ENCODE measurements at places on chromosomes 13 and 19.

GRCh38 chr13:74162135-74162534 is 27.9 kb upstream of the KLF12 start:
- no peak for DNase-seq

DNA sequence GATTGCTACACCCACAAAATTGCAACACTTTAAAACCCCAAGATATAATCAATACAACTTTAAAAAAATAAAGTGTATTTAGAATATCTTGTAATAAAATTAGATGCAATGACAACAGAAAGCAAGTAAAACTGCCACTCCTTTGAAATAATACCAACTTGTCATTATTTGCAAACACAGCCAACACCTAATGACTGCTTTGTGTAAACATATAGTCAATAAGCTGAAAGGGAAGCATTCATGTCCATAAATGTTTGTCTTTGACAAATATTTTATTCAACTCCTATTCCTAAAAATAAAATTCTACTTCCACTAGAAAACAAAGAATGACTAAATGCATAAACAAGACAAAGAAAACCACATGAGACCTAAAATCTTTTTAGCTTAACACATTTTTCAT is 6.6 kb downstream of the SMAD9 start:
- no peak for DNase-seq

DNA sequence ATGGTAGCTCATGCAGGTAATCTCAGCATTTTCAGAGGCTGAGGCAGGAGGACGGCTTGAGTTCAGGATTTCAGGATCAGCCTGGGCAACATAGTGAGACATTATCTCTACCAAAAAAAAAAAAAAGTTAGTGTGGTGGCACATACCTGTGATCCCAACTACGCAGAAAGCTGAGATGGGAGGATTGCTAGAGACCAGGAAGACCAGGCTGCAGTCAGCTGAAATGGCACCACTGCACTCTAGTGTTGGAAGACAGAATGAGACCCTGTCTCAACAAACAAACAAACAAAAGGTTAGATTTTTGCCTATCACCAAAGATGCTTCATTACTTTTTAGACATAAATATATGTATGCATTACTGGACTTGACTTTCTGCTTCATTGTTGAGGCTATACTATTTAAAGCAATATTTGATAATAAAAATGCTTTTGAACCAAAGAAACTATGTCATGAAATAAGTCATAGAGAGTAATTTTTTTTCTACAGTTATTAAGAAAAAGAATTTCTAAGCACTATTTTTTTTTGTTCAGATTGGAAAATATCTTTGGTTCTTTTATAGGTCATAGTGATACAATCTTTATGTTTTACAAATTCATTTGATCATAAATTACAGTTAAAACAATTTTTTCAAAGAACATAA is 1180.1 kb upstream of the ATXN8OS start:
- DNase-seq, result no peak

DNA sequence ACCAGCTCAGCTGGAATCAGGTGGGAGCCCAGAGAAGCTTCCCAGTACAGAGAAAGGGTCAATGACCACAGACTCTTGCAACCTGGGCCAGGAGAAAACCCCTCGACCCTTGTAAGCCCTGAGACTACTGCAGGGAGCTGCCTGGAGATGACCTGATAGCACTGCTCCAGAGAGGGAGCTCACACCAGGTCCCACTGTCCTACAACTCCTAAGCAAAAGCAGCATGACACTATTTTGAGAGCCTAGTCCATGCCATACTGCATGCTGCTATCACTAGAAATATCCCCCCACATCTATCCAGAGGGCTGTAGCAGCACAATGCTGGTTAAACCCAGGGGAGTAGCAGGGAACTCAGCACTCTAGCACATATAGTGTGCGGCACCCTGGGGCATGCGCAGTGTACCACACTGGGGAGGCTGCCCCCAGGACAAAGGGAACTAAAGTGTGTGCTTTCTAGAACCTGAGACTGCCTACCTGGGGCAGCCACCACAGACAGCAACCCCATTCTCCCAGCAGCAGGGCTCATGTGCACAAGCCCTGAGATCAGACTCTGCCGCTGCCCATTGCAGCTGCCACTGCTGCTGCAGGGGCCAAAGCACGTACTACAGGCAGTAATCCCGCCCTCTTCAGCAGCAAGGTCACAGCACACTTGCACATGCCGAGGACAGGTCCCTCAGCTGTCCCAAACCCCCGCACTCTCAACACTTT is 27.1 kb upstream of the N4BP2L1 start:
- DNase-seq, result no peak

GRCh38 chr13:80362481-80362880 is 21.6 kb upstream of the SPRY2 start:
- DNase-seq, result no peak

- DNase-seq, result no peak
Measured at GRCh38 chr19:45934551-45935230, 20.1 kb upstream of the NANOS2 start.

DNA sequence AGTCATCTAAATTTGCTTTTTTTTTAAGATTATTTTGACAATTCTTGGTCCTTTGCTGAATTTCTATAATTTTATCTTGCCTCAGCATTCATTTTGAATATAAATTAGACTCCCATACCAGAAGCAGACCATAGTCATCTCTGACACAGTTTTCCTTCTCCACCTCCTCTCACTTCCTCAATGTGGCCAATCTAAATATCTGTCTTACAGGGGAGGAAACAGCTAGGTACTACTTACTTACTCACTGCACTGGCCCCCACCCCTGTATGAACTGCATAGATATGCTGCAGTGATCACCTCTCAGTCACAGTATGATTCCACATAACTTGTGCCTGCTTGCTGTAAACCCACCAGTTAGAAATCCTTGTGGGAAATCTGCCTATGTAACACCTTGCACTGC is 665.6 kb downstream of the FGF9 start:
- DNase-seq, result no peak

DNA sequence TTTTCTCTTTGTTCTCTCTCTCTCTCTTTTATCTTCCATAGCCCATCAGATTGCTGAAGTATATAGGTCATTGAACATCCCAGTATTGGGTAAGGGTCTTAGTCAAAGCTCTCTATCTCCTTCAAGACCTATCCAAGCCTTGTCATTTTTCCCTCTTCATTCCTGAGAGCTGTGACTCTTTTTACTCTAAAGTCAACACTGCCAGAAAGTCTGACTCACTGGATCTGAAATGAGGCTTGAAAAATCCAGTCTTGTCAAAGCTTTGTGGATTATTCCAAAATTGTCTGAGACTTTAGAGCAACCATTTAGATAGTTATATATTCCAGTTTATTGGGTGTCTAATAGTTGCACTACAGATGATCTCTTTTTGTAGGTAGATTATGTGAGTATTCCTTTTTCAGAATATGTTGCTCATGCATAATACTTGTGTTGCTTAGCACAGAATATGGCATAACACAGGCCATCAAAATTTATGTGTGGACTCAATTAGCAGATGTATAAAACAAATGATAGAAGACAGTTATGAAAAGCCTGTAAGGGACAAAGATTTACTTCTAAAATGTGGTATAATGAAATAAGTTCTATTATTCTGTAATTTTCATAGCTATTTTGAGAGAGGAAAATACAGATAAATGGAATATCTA is 389.3 kb upstream of the PCDH9 start:
- no peak for DNase-seq

DNA sequence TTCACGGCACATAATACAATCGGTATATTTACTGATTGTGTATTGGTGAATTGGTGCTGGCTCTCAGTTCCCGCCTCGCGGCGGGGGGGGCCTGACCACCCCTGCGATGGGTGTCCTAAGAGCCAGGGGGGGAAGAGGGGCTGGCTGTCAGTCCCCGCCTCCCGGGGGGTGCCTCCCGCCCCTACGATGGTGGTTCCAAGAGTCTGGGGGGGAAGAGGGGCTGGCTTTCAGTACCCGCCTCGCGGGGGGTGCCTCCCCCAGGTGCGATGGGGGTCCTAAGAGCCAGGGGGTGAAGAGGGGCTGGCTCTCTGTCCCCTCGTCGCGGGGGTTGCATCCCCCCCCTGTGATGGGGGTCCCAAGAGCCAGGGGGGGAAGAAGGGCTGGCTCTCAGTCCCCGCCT is 2321.8 kb upstream of the PCDH20 start:
- DNase-seq, result no peak

DNA sequence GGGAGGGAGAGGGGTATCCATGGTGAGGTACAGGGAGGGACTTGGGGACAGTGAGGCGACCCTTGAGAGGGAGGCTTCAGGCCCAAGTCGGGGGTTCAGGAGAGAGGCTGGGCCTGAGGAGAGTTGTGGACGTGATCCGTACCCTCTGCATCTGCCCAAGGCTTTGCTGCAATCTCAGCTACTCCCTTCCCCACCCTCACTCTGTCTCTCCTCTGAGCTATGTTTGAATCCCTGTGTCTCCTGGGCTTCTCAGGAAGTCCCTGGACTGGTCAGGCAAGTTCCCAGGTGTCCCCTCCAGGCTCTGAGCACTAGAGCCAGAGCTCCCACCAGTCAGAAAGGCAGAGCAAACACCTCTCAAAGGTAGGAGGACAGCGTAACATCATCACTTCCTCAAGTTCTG is 1.8 kb downstream of the LIN37 start:
- no peak for DNase-seq

- no peak for DNase-seq
Measured at GRCh38 chr13:35500144-35500543, 23.7 kb upstream of the MAB21L1 start.

DNA sequence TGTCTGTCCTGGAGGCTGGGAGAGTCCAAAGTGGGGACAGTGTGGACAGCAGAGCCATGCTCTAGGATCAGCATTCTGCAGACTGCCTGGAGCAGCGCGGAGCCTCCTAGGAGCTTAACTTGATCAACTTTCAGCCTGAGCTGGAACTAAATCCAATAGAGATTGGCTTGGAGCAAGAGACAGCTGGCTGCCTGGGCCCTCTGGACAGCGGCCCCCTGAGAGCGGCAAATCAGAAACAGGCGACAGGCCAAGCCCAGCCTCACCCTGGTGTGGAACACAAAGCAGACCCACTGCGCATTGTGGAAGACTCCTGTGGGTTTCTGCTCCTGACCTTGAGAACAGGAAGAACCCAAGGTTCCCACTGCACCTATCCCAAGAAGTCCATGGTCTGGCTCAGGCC is 462.2 kb downstream of the TSHZ3 start:
- no peak for DNase-seq

DNA sequence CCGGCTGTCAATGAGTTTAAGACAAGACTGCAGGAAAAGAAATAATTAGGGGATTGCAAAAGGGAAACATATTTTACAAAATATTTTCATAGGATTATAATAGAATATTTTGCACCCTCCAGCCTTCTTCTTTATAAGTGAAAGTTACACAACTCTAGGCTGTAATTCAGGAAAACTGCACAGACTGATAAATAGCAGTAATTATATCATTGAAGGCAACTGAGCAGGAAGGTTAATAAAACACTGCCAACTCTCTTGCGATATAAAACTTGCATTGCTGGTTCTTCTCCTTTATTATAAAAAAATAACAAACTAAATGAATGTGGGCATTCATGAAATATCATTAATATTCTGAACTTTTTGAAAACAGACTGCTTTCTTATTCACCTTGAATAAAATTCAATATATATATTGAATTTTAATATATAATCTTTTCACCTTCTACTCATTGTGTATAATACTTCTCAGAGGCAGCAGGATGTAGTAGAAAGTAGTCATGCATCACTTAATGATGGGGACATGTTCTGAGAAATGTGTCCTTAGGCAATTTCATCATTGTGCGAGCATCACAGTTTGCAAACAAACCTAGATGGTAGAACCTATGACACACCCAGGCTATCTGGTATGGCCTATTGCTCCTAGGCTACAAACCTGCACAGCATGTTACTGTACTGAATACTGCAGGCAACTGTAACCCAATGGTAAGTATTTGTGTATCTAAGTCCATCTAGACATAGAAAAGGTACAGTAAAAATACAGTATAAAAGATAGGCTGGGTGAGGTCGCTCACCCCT is 24.9 kb upstream of the STARD13 start:
- DNase-seq, result no peak

GRCh38 chr13:29721766-29722165 is 126.3 kb upstream of the SLC7A1 start:
- no peak for DNase-seq

DNA sequence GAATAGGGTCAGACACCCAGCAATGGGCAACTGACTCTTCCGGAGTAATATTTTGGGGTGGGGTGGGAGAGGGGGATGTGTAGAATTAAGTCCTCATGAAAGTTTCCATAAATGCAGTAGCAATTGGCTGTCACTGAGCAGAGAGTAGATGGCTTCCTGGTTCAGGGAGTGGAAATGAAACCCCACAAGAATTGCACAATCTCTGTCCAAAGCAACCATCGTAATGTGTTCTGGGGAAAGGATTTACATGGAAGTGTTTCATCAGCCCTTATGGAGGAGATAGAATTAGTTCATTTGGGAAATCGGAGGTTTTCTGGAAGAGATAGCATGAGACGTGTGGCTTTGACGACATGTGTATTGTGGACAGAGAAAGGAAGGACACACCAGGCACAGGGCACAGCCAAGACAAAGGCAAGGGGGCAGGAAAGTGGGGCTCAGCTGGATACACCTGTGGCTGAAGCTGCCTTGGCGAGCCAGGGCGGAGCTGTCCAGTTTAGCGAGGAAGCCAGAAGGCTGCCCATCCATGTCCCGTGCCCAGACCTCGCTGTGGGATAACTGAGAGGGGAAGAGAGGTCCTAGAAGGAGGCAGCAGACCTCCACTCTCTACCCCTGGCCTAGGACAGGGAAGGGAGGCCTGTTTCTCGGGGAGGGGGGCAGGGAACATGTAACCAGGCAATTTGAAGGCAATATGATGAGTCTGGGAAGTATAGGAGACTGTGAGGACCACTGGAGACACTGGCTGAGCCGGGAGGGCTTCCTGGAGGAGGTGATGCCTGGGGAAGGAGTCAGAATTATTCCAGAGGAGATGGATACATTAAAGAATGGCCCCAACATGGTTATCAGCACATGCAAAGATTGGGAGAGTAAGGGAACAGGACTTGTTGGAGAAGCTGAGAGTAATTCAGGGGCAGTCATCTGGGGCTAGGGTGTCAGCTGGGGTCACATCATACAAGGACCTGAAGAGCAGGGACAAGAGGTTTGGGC is 2.6 kb upstream of the CLEC4G start:
- DNase-seq, result no peak

- DNase-seq, result no peak
Measured at GRCh38 chr13:70098669-70099068, 9.0 kb upstream of the ATXN8OS start.

- DNase-seq, result no peak
Measured at GRCh38 chr13:106573284-106573846, 5.4 kb upstream of the ARGLU1 start.
